ENCODE measurements at places on chromosomes 2 and 18. TPM values are rescaled to one million over a fixed set of nuclear protein-coding genes. Genes with fewer than 3 reads are reported as not detected.

DNA sequence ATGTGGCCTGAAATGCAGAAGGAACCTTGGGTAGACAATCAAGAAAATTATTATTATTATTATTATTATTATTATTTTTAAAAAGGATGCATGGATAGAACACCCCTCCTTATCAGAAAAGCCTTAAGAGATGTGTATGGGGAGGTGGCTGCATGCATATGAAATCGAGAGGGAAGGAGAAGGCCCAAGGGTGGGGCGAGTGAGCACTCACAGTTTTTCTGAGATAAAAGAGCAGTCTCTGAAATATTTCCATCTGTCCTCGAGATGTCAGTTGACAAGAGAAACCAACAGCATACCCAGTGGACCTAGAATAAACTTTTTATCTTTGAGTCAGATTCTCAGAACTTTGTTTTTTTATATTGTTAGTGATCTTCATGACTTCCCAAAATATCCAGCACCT, 282.9 kb downstream of the GPD2 start:
- DNase-seq, result no peak

GRCh38 chr18:23981369-23981980, 33.1 kb upstream of the TTC39C start:
- DNase-seq, result no peak

The GREB1 gene
- total RNA-seq, result 2.2 TPM

The PRSS56 gene
- not detected for total RNA-seq

The CHRND gene
- not detected for total RNA-seq

DNA sequence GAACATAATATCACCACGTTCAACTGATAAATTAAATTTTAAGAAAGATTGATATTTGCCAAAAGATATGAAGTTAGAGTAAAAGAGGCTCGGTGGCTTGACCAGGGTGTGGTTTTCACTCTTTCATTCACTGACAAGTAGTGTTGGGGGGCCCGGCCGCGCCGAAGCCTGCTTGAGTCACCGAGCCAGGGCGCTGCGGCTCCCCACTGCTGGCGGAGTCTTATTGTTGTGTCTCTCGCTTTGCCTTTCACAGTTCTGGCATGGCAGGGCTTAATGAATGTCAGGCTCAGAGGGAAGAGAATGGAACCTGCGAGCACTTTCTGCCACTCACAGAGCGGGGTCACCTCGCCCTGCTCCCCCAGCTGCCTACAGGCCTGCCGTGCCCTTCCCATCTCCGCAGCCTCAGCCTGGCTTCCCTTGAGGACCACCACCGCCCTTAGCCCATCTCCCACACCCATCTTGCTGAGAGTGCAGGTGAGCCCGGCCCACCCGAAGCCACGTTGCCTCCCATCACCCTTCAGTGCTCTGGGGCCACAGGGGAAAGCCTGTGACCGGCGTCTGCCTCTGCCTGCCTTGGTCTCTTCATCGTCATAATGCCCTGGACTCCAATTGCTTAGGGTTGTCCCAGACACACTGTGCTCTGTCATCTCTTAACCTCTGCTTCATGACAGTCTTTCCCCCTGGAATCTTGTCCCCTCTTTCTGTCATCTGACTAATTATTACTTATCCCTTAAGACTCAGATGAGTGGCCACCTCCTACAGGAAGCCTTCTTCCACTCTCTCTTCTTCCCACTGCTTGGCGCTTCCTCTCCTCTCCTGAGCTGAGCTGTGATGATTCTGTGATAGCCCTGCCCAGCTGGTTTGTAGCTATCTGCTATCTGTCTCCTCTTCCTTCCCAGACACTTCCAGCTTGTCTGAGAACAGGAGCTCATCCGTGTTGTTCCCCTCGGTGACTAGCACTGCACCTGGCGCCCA, 142.5 kb downstream of the FAM210A start:
- no peak for DNase-seq

DNA sequence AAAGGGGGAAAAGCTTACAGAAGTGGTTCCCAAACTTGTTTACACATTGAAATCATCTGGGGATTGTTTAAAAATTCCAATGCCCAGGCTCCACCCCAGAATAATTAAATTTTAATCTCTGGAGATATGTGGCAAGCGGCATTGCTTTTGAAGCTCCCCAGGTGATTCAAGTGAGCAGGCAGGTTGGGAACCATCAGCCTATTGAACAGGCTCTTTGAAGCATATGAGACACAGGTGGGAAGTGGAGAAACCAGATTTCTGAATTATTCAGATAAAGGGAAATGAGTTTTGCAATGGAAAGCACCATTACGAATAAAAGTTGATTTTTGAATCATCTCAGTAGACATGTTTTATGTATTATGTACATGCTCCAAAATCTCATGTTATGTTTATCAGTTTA, 57.6 kb upstream of the NOSTRIN start:
- peak; percentile 18 for DNase-seq

All from Caco-2 (cell line).